ENCODE measurements at places on chromosomes 13 and 19.

DNA sequence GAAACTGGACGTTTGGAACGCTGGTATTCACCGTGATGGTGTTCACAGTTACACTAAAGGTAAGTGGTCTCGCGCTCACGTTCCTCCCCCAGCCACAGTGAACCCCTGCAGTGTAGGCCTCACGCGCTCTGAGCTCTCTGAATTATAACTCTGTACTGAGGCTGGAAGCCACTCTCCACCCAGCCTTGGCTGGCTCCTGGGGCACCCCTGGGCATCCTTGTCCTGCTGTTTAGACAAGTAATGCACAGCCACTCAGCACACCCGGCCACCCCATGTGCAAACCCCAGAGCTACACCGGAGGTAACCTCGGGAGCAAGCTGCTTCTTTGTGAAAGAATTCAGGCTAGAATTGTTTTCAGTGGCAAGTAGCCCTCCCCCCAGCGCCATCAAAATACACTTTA, 97.3 kb upstream of the MCF2L start:
- DNase-seq: no peak

- DNase-seq: no peak
Observed at GRCh38 chr19:48934837-48935236, 1.3 kb downstream of the DHDH start.

- no peak for DNase-seq
Observed at GRCh38 chr13:28671126-28671792, 12.3 kb downstream of the POMP start.

GRCh38 chr13:99974296-99974938, 2.9 kb upstream of the ZIC5 start:
- no peak for DNase-seq

- no peak for DNase-seq
Observed at GRCh38 chr19:8513036-8513686, 806 bp downstream of the ZNF414 start.

DNA sequence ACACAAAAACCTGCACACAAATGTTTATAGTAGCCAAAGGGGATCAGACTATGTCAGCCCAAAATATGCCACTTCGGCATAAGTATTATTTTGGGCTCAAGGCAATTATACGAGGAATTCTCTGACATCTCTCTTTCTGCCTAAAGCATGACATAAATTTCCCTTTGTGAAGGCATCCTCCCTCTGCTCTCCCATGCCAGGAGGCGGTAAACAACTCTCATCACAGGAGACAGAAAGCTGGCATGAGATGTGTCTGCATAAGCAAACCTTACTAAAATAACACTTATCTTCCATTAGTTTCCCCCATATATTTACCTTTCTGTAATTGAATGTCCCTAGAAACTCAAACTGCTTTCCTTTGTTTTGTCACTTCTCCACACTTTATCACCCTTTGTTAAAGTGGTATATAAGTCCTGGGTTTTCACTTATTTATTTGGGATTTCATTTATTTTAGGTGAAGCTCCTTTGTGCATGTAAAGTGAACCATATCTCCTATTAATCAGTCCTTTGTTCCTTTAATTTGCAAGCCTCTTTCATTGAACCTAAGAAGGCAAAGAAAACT, 68.3 kb downstream of the LACC1 start:
- no peak for DNase-seq

DNA sequence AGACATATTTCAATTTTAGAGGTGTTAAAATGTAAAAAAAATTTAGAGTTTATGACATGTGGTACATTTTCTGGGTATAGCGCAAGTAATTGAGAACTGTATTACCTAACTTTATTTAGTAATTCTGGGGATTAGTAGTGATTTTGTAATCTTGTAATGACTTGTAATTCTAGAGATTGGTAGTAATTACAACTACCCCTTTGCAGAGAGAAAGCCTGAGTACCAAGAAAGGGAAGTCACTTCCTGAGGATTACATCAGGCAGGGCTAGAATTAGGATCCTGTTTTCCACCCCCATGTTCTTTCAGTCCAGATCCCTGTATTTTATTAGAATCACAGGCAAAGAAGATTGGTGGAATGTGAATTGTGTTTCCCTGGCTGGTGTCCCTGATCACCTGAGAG, 274.9 kb downstream of the KCNRG start:
- DNase-seq: no peak

DNA sequence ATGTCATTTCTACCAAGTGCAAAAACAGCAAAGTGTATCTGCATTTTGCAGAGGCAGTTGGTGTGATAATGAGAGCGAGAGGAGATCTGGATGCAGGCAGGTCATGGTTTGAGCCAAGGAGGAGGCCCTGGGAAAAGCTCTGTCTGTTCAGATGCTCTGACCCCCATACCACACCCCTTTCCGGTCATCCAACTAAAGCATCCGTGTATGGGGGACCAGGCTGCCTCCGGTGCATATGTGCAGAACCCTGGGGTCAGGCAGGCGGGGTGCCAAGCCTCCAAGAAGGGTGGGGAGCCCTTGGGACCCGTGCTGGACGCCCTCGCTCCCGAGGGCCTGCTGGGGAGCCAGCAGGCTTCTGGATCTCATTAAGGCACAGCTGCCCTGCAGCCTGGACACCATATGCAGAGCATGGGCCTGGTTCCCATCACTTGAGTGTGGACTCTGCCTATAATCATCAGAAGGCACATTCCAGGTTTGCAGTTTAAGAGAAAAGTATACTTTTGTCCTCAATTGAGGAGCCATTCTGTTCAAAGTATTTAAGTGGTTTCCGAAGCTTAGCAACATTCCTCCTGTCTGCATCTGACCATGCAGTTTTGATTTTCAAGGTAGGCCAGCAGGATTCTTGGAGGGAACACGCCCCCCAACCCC, 56.1 kb downstream of the ALOX5AP start:
- no peak for DNase-seq

GRCh38 chr13:39699274-39699673, 43.8 kb downstream of the COG6 start:
- DNase-seq: no peak

- no peak for DNase-seq
Observed at GRCh38 chr13:79458436-79458835, 22.5 kb upstream of the NDFIP2 start.

- no peak for DNase-seq
Observed at GRCh38 chr13:30502237-30502636, 36.5 kb upstream of the HMGB1 start.

- no peak for DNase-seq
Observed at GRCh38 chr19:48571378-48572162, 19.6 kb downstream of the SULT2B1 start.

DNA sequence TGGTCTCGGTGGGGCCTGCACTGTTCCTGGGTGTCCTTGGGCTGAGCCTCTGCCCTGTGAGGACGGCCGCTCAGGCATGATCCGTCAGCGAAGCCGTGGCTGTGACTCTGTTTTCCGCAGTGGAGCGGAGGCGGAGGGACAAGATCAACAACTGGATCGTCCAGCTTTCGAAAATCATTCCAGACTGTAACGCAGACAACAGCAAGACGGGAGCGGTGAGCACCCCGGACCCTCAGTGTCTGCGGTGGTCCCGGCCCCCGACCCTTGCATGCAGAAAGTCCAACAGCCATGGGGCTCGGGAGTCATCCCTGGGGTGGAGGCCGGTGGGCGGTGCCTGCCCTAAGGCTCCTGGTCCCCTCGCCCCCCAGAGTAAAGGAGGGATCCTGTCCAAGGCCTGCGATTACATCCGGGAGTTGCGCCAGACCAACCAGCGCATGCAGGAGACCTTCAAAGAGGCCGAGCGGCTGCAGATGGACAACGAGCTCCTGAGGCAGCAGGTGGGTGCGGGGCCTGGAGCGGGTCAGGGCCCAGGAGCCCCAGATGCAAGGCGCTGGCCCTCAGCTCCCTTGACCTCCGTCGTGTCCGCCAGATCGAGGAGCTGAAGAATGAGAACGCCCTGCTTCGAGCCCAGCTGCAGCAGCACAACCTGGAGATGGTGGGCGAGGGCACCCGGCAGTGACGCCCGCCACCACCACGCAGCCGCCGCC, 3.6 kb upstream of the HAMP start:
- no peak for DNase-seq

DNA sequence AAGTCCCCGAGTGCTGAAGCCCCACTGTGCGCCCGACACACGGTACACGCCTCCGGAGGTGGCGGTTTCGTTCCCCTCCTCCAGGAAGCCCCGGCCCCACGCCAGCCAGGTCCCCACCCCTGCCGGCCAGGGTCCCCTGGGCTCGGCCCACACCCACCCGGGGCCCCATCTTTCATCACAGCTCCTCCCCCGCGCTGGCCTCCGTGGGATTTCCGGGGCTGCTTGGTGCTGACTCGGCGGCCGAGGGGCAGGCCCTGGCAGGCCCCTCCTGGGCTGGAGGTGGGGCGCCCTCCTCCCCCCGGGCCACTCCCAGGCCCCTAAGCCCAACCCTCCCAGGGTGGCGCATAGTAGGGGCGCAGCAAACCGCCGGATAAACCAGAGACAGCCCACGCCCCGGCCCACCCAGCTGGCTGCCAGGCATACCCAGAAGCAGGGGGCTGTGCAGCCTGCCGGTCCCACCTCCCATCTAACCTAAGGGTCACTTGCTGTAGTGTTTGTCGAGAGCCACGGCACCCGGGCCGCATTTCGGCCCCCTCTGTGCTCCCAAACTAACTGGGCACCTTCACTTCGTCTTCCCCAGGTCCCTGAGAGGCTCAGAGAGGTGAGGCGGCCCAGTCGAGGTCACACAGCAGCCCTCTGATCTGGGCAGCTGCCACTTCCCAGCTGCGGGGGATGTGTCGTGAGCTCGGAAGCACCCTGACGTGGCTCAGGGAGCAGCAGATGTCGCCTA, 6.6 kb downstream of the ZBTB7A start:
- DNase-seq: peak; percentile 53

- no peak for DNase-seq
Observed at GRCh38 chr13:77691871-77692270, 5.6 kb upstream of the SLAIN1 start.

DNA sequence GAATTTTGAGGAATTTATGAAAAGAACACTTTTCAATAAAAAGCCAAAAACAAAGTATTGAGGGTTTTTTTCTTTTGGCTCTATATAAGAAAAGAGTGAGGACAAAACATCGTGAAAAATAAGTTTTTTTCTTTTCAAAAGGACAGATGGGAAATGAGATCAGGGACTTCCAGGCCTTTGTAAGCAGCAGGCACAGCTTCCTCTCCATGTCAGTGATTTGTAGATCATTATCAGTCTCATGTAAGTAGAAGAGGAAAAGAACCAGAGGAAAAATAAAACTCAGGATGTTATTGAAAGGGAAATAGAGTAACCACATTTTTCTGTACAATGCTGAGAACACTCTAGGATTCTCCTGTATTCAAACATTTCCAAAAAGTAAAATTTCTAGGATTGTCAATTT, 29.9 kb downstream of the DOCK9 start:
- no peak for DNase-seq

GRCh38 chr13:94917824-94918223, 205.5 kb upstream of the SOX21 start:
- DNase-seq: no peak

DNA sequence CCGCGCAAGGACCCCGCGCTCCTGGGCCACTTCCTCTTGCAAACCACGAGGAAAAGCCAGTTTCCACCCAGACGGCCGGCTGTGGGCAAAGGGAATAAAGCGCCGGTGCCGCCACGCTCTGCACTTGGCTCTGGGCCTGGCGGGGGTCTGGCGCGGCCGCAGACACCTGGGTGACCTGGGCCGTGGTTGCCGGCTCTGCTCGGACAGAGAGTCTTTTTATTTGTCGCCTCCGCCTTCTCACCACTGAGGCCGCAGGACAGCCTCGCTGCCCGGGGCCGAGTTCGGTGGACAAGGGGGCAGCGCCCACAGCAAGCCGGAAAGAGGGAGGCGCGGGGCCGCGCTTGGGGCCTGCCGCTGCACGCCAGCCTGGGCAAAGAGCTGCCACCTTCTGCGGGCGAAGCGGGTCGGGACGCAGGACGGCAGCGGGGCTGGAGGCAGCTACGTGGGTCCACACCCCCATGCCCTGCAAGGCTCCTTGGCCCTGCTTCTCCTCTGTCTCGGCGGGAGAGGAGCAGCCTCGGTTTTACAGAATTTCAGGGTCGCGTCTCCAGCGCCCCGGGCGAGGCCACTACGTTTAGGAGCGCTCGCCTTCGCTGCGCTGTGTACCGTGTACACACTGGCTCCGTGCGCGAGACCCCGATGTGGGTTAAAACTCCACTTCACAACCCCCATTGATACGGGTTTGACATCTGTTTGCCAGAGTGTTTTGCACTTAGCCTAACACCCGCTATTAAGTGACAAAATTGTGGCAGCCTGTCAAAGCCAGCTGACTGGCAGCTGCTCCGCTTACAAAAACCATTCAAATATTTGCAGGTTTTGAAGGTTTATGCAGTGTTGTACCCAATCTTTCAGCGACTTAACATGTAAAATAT, 13.0 kb upstream of the SOX1 start:
- DNase-seq: no peak

- no peak for DNase-seq
Observed at GRCh38 chr13:110419381-110419791, 112.3 kb downstream of the COL4A2 start.

GRCh38 chr19:3084943-3085342, 9.2 kb upstream of the GNA11 start:
- DNase-seq: no peak

- no peak for DNase-seq
Observed at GRCh38 chr19:18185538-18185937, 7.5 kb upstream of the MPV17L2 start.

DNA sequence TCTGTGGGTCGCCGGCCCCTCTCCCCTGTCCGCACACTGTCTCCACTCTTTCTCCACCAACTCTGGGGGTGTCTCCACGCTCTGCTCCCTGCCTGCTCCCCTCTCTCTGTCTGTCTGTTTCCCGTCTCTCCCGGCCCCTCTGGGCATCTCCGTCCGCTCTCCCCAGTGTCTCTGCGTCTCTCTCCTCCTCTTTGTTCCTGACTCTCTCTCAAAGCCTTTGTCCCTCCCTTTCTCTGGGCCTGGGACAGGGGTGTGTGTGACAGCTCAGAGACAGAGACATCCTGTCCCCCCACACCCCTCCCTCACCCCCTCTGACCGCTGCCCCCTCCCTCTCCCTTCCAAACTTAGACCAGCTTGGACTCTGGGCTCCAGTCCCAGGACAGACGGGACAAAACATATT, 668 bp upstream of the SBK3 start:
- no peak for DNase-seq

DNA sequence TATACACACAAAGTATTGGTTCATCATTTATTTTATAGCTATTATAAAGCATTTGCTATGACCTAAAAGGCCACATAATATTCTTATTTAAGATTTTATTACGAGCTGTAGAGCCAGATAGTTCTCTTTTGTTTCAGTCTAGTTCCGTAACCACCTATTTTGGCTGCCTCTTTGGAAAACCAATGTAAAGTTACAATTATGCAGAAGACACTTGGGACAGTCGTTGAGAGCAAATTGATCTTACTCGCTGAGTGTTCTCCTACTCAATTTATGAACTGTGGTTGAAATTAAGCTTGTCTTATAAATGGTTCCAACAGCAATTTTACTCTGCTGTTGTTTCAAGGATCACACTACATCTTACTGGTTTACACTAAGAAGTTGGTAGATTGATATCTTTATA, 122.3 kb downstream of the SLC7A1 start:
- DNase-seq: no peak

All from activated CD8-positive, alpha-beta memory T cell treated with anti-CD3 and anti-CD28 coated beads for 4 hours (primary cell).